ENCODE measurements at places on chromosomes 2 and 18.

- no peak for DNase-seq
Measured at GRCh38 chr2:132797556-132797955, 127.6 kb upstream of the LYPD1 start.

DNA sequence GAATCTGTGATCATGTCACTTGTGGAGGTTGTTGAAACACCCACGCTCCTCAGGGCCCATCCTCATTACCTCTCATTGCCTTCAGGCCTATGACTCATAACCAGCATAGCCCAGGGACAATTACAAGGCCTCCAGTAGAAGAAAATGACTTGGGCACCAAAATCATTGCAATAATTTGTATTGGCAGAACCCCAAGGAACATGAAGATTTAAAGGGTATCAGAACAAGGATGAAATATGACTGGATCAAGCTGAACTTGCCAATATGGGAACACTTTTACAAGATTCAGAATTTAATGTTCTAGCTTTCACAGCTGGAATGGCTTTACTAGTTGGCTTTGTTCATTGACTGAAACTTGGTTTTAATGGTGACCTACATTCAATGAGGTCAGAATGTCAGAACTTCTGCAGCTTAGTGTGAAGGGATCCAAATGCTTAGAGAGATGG lies 156.4 kb downstream of the COPS8 start:
- DNase-seq, result no peak

DNA sequence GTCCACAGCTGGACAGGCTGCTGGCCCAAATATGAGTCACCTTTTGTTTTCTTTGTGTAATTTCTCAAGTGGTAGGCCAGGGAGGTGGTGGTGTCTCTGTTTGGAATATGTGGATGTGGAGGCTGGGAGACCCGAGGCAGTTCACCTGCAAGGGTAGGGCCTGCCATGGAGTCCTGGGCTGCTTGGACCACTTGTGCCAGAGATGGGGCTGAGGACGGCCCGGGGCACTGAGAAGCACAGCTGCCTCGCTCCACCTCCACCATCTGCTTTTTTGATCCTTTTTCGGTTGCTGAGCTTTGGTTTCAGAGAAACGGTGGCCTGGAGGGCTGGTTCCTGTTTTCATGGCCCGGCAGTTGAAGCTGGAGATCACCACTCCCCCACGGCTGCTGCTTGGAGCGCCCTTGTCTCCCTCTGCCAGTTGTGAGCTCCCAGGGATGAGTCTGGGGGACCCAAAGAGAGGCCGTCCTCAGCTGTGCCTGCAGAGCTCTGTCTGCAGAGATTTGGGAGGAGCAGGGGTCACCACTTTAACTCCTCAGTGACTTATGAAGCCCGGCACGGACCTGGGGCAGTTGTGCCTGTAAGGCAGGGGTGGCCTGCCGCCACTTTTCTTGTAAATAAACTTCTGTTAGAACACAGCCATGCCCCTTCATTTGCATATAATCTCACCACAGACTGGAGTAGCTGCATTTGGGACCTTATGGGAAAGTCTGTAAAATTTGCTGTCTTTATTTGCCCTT lies 67.6 kb upstream of the MCFD2 start:
- peak; percentile 45 for DNase-seq

DNA sequence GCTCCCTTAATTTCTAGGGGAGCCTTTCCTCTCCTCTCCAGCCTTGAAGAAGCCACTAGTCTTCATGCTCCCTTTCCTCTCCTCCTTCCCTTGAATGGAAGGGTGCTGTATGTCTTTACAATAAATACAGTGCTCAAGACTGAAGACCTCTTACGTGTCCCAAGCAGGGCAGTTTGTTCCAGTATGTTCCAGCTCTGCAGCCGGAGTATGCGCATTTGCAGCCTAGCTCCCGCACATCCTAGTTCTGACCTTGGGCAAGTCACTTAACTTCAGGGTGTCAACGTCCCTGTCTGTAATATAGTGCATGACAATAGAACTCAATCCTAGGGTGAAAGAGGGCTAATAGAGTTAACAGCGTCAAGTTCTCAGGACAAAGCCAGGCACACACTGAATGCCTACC lies 208.0 kb downstream of the HAUS1 start:
- DNase-seq, result no peak

- DNase-seq, result no peak
Measured at GRCh38 chr18:5900262-5900661, 4.9 kb upstream of the TMEM200C start.

DNA sequence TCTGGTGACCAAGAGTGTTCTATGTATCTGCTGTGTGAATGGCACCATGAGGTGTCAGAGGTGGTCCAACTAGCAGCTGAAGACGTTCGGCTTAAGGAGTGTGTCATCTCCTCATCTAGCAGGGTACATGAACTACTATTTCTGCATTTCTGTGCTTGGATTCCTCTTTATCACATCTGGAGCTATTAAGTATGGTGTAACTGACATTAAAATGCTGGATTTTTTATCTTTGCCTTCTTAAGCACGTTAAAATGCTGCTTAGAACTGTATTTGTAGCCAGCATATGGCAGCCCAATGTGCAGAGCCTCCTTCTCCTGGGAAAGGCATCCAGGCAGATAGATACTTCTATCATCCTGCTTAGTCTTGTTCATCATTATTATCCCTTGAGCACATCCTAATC lies 409.3 kb upstream of the MMADHC start:
- DNase-seq, result no peak

GRCh38 chr2:3523551-3524041 lies 4.3 kb upstream of the ADI1 start:
- no peak for DNase-seq

GRCh38 chr18:39232937-39233336 lies 1667.3 kb upstream of the CELF4 start:
- DNase-seq, result no peak

DNA sequence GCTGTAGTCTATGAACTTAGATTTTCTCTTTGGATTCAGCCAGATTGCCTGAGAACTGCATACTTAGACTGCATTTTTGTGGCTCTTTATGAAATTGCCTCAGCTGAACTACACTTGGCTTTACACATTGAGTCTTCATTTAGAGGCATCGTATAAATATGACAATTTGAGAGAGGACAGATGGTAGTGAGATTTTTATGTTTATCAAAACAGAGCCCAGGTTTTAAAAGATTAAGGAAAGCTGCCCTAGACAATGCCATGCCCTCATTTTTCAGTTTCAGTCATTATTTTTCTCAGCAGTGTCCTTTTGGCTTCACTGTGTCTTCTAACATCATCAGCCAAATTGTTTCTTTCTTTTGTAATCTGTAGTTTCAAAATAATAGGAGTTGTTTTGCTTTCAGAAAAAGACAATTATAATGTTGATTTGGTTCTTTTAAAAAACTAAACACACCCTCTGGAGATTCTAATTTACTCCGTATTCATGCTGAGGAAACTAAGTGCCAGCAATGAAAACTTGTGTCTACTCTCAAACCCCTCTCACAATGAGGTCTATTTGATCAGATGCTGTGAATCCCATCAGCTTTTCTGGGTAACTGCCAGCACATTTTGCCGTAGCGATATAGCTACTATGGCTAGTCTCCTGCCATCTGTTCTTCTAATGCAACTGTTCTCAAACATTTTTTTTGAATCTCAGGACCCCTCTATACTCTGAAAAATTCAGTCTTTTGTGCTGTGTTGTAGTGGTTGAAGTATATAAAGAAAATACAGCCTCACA lies 46.2 kb downstream of the TWSG1 start:
- DNase-seq, result no peak

- no peak for DNase-seq
Measured at GRCh38 chr18:63882333-63883141, 5.0 kb upstream of the SERPINB2 start.

- DNase-seq, result peak; percentile 45
Measured at GRCh38 chr2:136207030-136207623, 89.2 kb upstream of the CXCR4 start.

DNA sequence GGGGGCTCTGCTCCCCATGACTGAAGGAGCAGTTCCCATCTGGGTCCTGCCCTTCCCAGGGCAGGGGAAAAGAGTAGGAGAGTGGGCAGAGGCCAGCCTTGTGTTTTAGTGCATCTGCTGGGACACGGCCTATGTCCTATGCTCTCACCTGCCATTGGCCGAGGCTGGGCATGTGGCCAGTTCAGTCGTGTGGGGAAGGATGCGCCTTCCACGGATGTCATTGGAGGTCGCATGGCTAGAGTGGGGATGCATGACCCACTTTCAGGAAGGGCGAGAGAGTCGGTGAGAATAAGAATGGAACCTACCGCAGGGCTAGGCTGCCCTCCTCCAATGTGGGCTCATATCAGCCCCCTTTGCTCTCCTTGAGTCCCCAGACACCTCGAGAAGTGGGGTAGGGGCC lies 70.9 kb upstream of the HAAO start:
- DNase-seq, result no peak

GRCh38 chr2:171512014-171512413 lies 10.3 kb upstream of the CYBRD1 start:
- no peak for DNase-seq

DNA sequence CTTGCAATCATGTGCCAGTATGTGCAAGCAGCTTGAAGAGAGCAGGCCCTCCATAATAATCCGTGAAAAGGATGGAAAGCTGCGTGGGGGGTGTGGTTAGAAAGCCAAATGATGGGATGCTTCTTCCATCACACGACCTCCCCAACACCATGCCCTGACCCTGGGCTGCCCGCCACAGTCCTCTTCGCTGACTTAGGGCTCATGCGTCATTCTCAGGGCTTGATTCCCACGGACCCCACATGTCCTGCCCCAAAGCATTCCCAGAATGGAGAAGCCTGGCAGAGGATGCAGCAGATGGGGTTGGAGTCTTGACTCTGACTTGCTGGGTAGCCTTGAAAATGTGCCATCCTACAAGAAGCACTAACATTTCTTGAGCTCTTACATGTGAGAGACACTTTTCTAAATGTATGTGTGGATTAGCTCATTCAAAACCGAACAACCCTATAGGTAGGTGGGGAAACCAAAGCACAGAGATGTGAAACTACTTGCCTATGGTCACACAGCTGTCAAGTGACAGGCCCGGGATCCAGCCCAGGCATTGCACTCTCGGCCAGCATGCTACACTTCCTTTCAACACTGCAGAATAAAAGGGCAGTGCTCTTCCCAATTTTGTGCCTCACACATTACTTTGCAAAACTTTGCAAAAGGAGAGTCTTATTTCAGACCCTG lies 3.7 kb downstream of the TNS1 start:
- no peak for DNase-seq

GRCh38 chr2:66318009-66318561 lies 116.8 kb upstream of the MEIS1 start:
- DNase-seq, result no peak

DNA sequence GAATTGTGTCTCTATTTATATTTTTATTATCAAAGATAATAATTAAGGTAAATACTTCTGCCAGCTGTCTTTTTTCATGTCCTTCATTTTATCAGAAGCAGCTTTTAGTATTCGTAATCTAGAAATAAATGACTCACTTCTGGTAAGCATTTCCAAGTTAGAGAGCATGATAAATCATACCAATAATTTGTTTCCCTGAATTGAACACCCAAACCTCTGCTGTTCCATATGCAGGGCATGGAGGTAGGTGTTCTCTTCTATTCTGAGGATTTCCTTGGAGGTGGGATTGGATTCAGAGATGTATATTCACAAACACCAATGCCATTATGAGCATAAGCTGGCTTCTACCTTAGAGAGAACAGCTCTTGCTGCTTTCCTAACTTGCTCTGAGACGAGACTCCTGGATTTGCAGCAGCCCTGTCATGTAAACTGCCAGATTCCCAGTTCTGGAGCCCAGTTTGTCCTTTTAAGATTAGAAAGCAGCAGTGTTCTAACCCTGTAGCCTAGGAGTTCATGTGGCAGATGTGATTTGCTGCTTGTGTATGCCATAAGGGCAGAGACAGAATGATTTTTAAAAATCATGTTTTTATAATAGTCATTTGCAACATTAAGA lies 47.5 kb downstream of the SKA1 start:
- DNase-seq, result no peak

- DNase-seq, result no peak
Measured at GRCh38 chr2:233928594-233929351, 11.6 kb downstream of the TRPM8 start.

DNA sequence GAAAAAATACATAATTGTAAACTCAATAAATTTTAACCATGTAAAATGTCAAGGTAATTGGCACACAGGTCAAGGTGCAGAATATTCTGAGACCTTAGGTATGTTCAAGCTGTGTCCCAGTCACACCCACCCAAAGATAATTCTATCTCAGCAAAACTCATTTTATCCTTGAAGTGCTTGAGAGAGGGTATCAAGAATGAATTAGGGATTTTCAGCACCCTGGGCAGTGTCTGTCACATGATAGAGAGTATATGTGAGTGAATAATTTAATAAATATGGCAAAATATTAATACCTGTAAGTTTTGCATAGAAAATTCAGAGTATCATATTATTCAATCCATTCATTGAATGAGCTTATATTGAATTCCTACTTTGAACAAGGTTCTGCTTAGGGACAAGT lies 567.9 kb downstream of the FBXO15 start:
- DNase-seq, result no peak
